ENCODE measurements at places on chromosomes 13 and 19. TPM values are rescaled to one million over a fixed set of nuclear protein-coding genes. Genes with fewer than 3 reads are reported as not detected.

LILRA1 gene
- polyA plus RNA-seq: not detected

TTC9B gene
- polyA plus RNA-seq: 111 TPM

TNFRSF19 gene
- polyA plus RNA-seq: 2.3 TPM

ELANE gene
- not detected for polyA plus RNA-seq
